ENCODE measurements at places on chromosomes 3 and 15.

- no peak for DNase-seq
These were observed 82.4 kb upstream of the HERC1 start for GRCh38 chr15:63915873-63916771.

DNA sequence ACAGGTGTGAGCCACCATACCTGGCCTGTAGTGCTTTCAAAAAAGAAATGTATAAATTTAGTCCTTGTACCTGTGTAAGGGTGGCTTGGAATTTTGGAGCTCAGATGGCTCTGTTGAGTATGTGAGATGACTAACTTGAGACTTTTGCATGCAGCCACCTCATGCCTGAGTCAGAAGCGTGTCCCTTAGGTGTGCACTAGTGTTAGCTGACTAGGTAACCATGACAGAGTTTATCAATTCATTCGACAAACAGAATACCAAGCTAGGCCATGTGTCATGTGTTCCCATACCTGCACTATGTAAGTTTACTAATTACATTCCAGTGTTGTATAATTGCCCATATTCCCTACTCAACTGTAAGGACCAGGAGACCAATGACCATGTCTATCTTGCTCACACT lies 4.0 kb upstream of the ZNF639 start:
- DNase-seq: no peak

DNA sequence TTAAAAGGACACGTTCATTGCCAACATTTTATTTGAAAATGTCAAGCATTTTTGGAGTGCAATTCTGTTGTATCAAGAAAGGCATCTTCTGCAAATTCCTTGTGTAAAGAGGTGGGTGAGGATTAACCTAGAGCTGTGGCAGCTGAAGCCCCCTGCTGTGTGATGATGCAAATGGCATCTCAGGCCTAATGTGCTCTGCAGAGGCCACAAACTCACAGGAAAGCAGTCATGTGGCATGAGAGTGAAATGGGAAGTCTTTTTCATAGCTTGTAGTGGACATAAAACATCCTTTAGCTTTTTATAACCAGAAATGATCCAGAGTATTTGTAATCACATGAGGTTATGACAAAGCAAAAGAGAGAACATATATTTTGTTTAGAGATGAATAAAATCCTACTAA lies 6.4 kb downstream of the CADM2 start:
- DNase-seq: no peak

DNA sequence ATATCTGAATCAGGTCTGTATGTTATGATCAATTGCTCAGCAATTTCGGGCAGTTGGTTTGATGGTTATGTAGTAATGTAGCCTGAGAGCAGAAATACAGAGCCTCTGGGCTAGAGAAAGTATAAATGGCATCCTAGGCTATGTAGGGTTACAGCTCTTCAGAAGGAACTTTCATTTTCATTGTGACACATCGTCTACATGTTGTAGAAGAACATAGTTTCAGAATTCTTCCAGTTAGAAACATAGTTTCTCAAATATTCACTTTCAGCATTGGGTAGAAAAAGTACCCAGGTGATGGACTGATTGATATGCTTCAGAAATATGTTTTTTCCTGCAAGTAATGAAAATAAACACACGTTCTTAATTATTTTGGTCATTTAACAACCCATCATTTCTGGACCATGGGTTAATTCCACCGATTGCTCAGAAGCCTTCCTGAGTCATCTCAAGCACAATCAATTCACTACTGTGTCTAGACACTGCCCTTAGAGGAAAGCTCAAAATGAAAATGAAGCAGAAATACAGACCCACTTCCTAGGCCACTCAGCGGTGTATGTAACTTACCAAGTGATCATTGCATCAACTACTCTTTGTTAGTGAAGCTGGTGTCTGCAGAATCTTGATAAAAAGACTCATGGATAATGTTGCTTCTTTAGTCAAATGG lies 88.8 kb upstream of the TSEN2 start:
- no peak for DNase-seq

DNA sequence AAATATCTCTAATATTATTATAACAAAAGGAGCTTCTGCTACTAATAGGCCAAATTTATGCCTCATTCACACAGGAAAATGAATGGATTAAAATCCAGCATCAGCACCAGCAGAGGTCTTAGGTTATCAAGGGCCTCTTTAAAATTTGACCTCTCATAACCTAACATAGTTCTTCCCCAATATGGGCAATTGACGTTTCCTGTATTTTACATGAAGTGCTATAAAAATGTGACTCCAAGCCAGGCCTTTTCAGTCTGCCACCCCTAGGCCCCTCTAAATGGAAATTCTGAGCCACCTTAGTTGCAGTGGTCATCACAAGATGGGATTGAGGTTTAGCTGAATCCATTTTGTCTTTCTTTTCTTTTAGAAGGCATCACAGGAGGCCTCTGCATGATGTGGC lies 70.1 kb downstream of the CASR start:
- no peak for DNase-seq

DNA sequence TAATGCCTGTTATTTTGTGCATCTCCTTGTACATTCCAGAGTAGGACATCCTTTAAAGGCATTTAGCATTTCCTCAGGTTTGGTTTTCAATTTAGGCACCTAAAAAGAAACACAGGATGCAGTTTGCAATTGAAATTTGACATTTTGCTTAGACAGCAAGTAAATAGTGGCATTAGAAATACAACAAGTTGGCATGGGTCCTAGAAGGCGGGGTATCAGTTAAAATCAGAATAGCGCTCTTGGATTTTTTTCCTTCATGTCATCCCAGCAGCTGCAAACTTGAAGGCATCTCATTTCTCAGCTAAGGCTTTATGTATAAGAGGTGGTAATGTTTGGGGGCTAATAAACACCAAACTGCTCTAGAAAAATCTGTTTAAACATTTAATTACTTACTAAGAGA lies 47.5 kb upstream of the SKOR1 start:
- no peak for DNase-seq

- DNase-seq: no peak
These were observed 207.2 kb downstream of the RYR3 start for GRCh38 chr15:33517944-33518343.

- DNase-seq: no peak
These were observed 803 bp downstream of the ITIH3 start for GRCh38 chr3:52795298-52795900.

DNA sequence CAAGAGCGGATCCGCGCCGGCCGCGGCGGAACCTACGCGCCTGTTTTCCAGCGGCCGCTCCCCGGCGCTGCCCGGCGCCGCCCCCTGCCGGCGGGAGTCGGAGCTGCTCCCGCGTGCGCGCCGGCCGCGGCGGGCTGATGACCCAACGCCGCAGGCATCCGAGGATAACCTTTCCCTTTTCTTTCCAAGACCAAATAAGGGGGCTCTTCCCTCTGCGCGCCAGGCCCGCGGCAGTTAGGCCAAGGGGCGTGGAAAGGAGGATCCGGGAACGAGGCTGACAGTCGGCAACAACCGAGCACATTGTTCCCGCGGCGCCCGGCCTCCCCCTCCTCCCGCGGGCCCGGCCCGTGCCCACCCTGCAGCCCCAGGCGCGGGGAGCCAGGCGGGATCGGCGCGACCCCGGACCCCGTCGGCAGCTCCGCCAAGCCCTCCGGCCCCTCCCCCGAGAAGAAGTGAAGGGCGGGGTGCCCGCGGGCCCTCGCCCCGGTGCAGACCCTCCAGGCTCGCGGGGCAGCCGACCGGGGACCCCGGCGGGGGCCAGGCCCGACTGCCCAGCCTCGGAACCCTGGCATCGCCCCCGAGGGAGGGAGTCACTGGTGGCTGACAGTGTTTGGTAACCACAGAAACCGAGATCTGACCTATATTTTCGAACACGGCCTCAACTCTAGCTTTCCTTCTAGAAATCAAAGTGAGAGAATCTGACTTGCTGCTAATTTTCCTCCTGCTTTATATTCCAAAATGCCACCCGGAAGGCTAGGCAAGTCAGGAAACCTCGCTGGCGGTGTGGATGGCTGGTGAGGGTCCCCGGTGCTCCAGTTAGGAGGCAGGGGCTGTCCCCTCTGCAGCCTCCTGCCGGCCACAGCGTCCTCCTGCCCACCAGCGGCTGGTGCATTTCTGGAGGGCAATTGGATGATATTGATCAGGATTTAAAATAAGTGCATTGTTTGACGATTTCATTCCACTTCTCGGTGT lies 45.6 kb upstream of the SYNM start:
- DNase-seq: peak; percentile 40

- no peak for DNase-seq
These were observed 51.6 kb upstream of the CPOX start for GRCh38 chr3:98645039-98645438.

- no peak for DNase-seq
These were observed 176.0 kb upstream of the LINGO1 start for GRCh38 chr15:77808581-77809177.

DNA sequence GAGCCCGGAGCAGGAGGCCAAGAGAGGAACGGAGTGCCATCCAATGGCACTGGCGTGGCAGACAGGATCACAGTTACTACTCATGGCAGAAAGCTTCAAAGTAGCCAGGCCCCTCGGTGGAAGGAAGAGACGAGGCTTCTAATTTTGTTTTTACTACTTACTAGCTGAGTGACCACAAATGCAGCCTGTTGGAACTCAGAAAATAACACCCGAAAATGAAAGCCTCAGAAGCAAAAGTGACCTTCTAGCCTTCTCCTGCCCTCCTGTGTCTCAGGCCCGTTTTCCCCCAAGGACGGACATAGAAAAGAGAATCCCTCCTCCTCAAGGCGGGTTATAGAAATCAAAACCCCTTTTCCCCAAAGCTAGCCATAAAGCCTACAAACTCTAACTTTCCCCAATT lies 9.9 kb upstream of the STRA6 start:
- no peak for DNase-seq

DNA sequence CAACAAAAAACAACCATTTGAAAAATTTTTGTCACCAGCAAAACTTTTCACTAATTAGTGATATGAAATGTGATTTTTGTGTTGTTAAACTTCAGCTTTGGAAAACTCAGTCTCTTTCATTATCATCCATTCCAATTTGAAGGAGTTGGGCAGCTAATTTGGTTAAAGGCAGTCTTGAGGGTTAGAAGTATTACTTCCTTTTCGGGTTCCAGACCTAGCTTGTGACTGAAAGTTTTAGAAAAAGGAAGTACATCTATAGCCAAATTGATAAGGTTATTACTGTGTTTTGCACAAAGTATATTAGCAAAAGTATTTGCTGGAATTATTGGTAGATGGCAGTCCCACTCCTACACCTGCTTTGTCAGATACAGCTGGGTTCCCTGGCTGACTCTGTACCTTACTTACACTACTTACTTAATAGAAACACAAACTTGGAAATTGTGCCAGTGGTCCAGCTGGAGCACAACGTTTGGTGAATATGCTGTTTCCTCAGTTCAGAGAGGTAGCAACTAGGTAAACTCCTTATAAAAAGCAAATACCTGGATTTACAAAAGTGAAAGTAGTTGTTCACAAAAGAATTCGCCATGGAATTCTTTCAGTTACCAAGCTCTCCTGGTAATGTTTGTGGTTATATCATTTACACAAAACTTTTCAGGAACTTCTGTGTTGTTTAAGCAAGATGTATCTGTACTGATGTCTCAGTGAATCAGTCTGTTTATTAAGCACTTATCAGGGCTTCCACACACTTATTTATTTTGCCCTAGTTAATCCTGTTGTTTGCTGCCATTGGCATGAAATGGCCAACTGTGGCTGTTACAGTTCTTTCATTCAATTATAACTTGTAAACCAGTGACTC lies 31.6 kb downstream of the TIPARP start:
- DNase-seq: no peak

- no peak for DNase-seq
These were observed 72.3 kb upstream of the NAALADL2 start for GRCh38 chr3:174786825-174787224.

GRCh38 chr15:65411465-65412071 lies 11.2 kb downstream of the IGDCC4 start:
- DNase-seq: no peak

DNA sequence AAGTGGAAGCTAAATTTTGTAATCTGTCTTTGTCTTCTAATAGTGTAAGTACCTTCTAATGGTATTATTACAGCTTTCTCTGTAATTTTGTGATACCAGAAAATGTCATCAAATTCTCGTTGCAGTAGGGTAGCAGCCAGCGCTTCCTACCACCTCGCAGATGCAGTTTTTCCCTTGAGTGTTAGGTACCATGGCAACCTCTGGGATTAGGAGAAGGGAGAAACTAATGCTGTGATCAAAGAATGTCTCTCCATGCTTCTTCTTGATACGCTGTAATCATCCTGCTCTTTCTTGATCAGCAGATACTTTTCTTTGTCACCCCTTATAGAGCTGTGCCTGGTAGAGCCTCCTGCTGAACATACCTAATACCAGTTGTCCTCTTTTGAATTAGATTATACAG lies 27.7 kb downstream of the SRP14 start:
- DNase-seq: no peak

GRCh38 chr15:66278056-66278455 lies 15.3 kb upstream of the DIS3L start:
- no peak for DNase-seq

DNA sequence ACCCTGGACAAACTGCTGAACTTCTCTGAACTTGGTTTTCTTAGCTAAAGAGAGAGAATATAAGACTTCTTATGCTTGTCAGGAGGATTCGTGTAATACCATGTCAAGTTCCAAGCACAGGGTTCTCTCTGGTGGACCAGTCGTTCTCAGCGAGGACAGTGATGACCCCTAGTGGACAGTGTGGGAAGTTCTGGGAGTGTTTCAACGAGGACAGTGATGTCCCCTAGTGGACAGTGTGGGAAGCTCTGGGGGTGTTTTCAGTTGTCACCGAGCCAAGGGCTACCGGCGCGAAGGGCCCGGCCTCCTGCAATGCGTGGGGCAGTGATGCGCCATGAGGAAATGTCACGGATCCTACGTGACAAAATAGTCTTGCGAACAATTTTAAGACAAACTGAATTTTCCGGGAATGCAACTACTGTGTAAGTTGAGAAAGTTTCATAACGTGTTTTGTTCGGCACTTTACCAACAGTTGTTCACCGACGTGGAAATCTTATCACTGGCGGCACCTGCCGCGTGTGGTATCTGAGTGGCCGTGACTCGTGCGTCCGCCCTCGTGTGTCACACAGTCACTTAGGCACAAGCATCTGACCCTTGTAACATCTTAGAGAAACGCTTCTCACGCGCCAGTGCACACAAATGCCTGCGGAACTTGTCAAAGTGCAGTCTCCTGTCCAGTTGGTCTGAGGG lies 39.3 kb upstream of the MUC4 start:
- DNase-seq: peak; percentile 85

DNA sequence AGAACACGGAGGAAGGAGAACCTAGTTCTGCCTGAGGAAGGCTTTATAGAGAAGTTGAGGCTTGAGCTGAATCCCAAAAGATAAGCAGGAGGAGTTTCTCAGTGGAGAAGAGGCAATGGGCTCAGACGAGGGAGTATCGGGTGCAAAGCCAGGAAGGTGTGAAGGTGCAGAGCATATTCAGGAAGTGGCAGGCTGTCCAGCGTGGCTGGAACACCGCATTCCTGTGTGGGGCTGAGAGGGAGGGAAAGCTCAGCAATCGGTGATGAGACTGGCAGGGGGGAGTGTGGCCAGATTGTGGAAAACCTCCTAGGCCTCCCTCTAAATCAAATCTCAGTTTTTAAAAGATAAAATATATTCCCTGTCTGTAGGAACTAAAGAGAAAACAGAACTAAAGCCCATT lies 63.0 kb downstream of the ARHGAP31 start:
- DNase-seq: no peak

GRCh38 chr15:63492541-63493077 lies 11.8 kb upstream of the USP3 start:
- DNase-seq: no peak

GRCh38 chr15:85097250-85097649 lies 115.6 kb downstream of the PDE8A start:
- DNase-seq: no peak

- DNase-seq: no peak
These were observed 29.0 kb downstream of the NDUFB4 start for GRCh38 chr3:120625159-120625586.

GRCh38 chr15:61537337-61537736 lies 308.2 kb upstream of the RORA start:
- no peak for DNase-seq

GRCh38 chr3:66394753-66395249 lies 106.0 kb downstream of the LRIG1 start:
- no peak for DNase-seq

All from CD4-positive, alpha-beta T cell treated with Interferon gamma for 1 hour (primary cell).